Pancreas (tissue), 10 donors: ENCODE measurements at places on chromosomes 7 and 10. TPM values are rescaled to one million over a fixed set of nuclear protein-coding genes. Genes with fewer than 3 reads are reported as not detected.

GALNT17 gene
- polyA plus RNA-seq = 0.70 TPM

ARHGEF35 gene
- polyA plus RNA-seq = 7.1 TPM

FGFR2 gene
- polyA plus RNA-seq = 23.8 TPM

GDF2 gene
- polyA plus RNA-seq = not detected

DOCK1 gene
- polyA plus RNA-seq = 14.0 TPM

BAMBI gene
- 3.7 TPM for polyA plus RNA-seq

CALHM3 gene
- polyA plus RNA-seq = 0.11 TPM

C10orf90 gene
- polyA plus RNA-seq = not detected

CLDN3 gene
- polyA plus RNA-seq = 122 TPM

GIMAP8 gene
- 2.2 TPM for polyA plus RNA-seq

MDFIC gene
- polyA plus RNA-seq = 5.2 TPM

INPP5F gene
- 4.4 TPM for polyA plus RNA-seq
